ENCODE measurements at places on chromosomes 11 and 22.

GRCh38 chr11:110090466-110091026, 2.6 kb upstream of the ZC3H12C start:
- DNase-seq, result no peak

GRCh38 chr11:86673872-86674750, 1.7 kb upstream of the ME3 start:
- no peak for DNase-seq

GRCh38 chr11:11909727-11910126, 68.0 kb downstream of the USP47 start:
- DNase-seq, result no peak

DNA sequence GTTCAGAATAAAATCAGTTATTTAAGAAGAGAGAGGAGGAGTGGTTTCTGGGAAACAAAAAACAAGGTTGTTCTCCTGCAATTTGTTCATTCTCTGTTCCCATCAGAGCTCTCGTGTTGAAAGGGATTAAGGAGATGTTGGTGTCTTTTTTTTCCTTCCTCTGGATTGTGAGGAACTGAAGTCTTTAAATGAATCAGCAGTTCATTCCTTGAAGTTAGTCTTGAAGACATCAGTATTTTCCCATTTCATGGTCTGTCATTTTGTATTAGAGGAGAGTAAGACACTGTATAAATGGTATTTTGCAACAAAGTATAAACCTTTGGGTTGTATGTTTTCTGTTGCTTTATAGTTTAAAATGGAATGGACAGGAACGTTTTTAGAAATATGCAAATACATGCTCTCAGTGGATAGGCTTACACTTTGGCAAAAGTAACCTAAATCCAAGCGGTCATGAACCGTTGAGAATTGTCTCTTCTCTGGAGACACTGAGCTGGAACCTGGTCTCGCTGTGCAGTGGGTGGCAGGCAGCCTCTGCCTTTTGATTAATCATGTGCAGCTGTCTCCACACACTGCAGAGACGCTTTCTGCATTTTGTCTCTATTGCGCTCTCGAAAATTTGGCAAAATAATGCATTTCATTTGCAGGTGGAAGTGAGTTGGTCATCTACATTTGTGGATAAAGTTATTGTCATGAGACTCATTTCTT, 33.0 kb downstream of the SAMM50 start:
- no peak for DNase-seq

GRCh38 chr22:38273135-38273826, 471 bp upstream of the TMEM184B start:
- no peak for DNase-seq

DNA sequence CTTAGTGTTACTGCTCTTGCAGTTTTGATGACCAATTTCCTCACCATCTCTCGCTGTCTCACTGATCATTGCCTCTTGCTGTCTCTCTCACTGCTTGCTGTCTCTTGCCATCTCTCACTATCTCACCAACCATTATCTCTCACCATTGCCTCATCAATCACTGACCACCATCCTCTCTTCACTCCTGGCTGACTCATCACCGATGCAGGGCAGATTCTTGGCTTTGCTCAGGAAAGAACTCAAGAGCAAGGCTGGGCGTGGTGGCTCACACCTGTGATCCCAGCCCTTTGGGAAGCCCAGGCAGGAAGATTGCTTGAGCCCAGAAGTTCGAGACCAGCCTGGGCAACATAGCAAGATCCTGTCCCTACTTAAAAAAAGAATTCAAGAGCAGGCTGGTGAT, 66.3 kb upstream of the SYN3 start:
- no peak for DNase-seq

DNA sequence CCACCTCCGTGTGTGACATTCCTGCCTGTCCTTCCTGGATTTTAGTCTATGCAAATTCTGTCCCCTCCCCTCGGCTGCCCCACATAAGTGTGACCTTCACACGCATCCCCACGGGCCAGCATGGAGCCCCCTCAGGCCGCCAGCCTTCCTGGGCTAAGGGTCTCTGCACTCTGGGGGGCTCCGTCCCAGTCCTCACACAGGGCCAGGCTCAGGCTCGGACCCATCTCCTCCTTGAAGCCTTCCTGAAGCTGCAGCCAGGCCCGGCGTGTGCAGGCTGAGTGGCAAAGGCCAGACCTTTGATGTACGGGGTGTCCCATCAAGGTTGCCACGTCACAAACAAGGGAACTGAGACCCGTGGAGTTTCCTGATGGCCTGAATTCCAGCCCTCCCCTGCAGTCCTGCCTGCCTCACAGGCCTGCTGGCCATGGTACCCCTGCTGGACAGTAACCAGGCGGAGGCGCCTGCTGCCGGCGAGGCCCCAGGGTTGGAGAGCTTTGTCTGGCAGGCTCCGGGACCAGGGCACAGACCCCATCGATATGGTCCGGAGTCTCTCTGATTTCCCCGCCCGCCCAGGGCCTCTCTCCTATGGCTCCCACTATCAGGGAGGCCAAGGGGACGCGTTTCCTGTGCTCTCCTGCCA, 791.7 kb downstream of the BRD1 start:
- no peak for DNase-seq

Data from occipital lobe (tissue), 3 donors.